ENCODE measurements at places on chromosomes 6 and 20.

- no peak for DNase-seq
Observed at GRCh38 chr6:117494283-117494682, 11.8 kb downstream of the DCBLD1 start.

- no peak for DNase-seq
Observed at GRCh38 chr6:117496383-117496990, 14.0 kb downstream of the DCBLD1 start.

DNA sequence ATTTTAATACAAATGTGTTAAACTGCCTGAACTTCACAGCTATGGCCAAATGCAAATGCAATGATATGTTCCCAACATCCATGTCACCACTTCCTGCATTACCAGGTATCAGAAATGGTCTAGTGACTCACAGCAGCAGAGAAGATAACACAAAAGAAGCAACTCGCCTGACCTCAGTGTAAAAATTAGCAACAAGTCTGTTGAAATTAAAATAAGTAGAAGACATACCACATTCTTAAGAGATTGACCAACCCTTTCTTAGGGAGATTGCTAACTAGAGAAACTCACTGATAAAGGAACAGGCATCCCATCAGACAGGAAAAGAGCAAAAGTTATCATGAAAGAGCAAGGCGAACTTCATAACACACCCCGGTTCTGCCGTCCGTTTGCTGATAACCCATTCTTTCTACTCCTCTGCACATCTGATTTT is 45.1 kb downstream of the RNASET2 start:
- DNase-seq = no peak

GRCh38 chr6:19083801-19084200 is 696.7 kb downstream of the RNF144B start:
- DNase-seq = no peak

- DNase-seq = no peak
Observed at GRCh38 chr6:143000811-143001210, 55.8 kb upstream of the HIVEP2 start.

DNA sequence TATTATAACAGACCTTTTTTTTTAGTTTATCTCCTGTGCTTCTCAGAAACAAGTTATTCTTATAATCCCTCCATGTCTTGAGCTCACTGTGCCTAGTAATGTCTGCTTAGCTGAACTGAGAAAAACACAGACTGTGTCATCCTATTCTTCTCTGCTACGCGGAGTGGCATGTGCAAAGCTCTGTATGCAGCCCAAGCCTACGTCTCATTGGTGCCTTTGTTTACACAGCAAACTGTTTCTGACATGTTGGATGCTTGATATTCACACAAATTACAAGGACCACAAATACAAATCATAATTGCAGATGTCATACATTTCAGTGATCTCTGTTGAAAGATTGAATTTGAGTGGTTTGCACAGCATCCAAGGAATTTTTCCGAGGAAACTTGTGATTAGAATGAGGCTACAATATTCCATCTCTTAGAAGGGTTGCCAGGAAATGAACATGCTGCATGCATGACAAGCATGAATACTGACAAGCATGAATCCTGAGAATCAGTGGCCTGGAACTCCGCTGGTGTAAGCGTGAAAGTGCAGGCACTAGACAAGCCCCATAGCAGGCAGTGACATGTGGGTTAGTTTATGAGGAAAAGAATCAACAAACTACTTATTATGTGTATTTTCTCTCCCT is 128.4 kb upstream of the SGK1 start:
- DNase-seq = peak; percentile 78

GRCh38 chr6:134622382-134623173 is 304.7 kb upstream of the SGK1 start:
- no peak for DNase-seq

DNA sequence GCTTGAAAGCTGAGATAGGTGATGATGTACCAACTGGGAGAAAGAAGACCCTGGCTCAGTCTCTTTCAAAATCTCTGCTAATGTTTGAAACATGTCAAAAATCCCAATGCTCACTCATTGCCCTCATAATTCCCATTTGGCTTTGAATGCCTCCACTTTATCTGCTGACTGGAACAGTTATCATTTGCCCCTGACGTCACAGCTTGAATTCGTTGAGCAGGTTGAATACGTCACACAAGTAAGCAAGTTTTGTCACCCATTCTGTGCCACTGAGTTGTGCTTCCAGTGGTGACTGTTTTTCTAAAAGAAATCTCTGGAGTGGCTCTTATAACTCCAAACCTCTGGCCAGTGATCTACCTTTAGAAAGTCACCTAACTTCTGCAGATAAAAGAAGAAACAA is 991.4 kb downstream of the EYS start:
- DNase-seq = no peak

- no peak for DNase-seq
Observed at GRCh38 chr6:90139272-90139817, 157.3 kb downstream of the BACH2 start.

DNA sequence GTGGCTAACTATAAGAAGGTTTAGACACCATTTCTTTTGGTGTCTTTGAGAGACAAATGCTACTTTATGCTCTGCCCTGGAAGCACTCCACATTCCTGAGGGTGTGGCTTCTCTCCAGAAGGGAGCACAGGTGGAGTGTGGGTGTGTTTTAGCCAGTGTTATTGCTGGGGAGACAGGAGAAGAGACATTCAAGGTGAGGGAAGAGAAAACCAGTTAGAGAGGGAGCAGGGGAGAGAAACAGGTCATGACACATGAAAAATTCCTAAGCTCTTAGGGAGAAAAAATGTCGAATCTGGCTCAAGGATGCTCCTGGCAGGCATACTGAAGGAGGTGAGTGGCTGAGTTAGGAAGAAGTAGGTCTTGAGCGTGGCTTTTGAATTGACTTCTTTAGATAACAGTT is 292.8 kb downstream of the CLIC5 start:
- no peak for DNase-seq

- DNase-seq = no peak
Observed at GRCh38 chr20:44958276-44958675, 1.9 kb downstream of the TOMM34 start.

DNA sequence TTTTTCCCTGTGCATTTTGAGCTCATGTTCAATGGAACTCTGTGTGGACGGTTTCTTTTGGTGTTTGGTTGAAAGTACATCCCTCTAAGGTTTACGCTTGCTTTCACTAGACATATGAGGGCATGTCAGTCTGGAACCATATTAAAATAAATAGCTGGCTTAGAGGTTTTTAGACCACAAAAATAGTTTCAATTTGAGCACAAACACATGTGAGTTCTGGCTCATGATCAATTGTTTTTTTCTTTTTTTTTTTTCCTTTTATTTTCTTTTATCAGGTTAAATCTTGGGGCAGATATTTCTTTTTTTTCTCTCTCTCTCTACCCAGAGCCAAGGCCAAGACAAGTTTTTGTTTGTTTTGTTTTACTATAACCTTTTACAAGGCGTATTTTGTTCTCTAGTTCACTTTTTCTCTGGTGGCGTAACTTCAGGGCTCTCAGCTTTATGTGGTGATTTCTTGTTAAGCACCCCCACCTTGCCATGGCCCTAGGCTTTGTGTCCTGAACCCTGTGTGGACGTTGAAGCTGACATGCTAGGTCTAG is 92.9 kb downstream of the SHLD1 start:
- DNase-seq = no peak

GRCh38 chr6:563863-564262 is 93.0 kb downstream of the HUS1B start:
- no peak for DNase-seq

DNA sequence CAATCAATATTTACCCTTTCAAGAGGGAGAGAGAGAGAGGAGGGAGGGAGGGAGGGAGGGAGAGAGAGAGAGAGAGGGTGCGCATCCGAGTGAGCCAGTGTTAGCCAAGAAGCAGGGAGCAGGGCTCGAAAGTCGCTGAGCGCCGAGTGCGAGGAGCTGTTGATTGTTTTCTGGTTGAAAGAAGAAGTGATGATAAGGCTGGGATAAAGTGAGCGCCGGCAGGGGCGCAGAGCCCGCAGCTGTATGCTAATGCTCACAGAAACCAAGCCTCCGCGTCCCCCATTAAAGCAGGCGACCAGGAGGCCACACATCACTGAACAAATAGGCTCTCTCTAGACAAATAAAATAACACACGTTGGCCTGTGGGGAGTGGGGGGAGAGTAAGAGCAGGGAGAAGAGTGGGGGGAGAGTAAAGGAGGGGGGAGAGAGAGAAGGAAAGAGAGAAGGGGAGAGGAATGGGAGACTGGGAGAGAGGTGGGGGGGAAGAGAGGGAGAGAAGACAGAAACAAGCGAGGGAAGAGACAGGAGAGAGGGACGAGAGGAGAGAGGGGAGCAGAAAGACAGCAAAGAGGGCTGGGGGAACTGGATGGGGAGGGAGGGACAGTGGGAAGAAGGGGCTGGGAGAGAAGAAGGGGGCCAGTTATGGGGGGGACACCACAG is 5.0 kb upstream of the INSM1 start:
- DNase-seq = no peak

DNA sequence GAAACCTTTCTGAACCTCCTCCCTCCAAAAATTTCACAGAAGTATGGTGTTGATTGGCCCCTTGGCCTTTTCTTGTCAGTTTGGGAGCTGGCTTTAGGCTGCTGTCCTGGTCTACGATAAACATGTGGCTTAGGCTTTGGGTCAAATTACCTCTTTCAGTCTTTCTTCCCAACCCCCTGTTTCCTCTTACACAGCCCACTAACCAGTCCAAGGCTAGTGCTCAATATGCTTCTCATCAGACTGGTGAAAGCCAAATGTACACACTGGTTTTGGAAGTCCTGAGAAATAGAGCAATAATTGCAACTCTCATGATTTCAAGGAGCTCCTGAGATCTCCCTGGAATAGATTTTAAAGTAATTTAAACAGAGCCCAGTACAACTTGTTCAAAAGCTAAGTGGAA is 933.7 kb upstream of the GJE1 start:
- peak; percentile 37 for DNase-seq

DNA sequence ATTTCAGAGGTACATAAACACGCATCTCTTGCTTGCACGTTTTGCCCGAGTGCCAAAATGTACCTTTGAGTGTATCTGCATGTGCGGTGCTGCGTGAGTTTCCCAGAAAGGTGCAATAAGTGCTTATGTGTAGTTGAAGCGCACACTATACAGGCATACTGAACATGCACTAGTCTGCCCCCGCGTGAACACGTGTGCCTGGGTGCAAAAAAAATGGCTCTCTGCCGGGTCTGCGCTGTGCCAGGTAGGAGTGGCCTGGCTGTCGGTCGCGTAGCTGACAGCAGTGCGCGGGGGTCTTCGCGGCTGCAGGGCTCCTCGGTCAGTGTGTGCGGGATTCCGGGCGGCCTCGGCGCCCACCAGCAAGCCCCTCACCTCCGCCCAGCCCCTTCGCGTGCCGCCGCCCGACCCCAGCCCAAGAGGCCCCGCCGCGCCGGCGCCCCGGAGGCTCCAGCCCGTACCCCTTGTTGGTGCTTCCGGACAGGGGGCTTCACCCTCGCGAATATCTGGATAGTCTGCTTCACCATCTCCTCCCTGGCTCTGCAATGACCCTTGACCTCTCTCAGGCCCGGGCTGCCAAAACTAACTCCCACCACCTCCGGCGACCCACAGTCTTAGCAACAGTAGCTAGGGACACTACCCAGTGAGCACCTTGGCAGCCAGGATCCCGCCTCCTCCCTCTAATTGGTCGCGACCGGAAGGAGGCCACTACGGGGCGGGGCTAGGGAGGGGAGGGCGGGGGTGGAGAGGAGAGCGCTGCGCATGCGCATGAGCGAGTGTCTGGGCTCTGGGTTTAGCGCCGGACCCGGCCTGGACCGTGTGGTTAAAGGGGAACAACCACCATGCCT is at the start of gene KIF6:
Gene KIF6, minus strand, starts transcription at position 622 of the 845 bp plus-strand sequence. Its CDS starts 98 bp downstream, at position 524.
- DNase-seq = peak; percentile 72

GRCh38 chr6:22078802-22079545 is 217.9 kb downstream of the PRL start:
- DNase-seq = no peak

DNA sequence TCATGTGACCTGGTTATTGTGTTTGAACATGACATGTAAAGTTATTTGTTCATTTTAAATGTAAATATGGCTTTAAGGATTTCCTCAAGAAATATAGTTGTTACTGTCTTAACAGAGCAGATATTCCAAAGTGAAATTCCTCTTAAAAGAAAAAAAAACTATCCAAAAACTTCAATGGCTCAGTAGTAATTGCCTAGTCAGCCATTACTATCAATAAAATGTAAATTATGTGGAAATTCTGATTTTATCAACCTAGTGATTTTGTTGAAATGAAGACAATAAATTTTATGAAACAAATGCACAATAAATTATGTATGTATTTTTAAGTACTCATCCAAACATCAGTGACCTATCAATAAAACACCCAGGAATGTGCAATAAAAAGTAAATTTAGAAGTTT is 463.3 kb downstream of the TENT5A start:
- no peak for DNase-seq

DNA sequence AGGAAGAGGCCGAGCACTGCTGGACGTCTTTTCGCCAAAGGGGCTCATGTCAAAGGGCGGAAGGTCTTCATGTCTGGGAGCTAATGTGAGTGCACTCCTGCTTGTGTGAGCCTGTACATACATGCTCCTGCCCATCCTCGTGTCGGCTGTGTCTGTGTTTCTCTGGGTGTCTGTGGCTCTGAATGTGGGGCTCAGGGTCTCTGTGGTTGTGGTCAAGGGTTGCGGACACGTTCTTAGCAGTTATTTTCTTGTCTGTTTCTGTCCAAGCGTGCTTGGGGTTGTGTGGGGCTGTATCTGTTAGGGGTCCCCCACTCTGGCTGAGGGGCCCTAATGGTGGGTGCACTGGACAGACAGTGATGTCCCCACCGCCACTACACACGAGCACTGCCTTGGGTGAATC is 2.9 kb downstream of the AVP start:
- DNase-seq = no peak

GRCh38 chr20:55784036-55784435 is 221.3 kb downstream of the CBLN4 start:
- no peak for DNase-seq

DNA sequence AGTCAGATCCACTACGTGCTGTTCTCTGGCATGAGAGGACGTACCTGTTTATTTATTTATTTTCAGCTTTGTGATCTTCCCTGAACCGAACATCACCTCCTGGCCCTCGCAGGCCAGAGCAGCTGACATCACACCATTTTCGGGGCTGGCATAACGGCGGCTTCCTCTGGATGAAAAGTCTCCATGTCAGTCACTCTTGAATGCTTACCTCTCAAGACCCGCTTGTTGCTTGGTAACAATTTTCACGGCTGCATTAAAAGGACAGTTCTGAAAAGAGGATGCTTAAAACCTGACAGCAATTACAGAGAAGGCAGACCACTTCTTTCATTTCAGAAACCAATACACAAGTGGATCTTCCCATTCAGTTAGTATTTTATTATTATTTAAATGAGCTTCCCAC is 159.8 kb upstream of the CDH4 start:
- DNase-seq = no peak

- peak; percentile 11 for DNase-seq
Observed at GRCh38 chr6:34055223-34055933, 90.5 kb downstream of the GRM4 start.

GRCh38 chr6:56025795-56026194 is 150.4 kb upstream of the BMP5 start:
- DNase-seq = peak; percentile 42

DNA sequence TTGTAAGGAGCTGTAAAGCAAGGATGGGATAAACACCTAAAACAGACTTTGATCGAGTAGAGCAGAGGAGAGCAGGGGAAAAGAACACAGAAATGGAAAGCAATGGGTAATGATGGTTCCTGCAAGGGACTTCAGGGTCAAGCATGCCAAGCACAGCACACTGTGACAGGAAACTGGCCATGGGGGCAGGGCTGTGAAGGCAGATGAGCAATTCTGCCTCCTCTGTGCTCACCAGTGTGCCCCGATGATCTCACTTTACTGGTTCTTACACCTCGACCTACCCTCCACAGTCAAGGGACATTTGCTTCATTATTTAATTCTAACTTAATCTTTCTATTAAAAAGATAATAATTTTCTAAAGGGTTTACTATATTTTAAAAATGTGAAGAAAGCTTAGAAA is 21.6 kb upstream of the MYB start:
- DNase-seq = no peak

- DNase-seq = no peak
Observed at GRCh38 chr6:3631877-3632276, 119.6 kb downstream of the PXDC1 start.
